ENCODE measurements at places on chromosomes 2 and 18. TPM values are rescaled to one million over a fixed set of nuclear protein-coding genes. Genes with fewer than 3 reads are reported as not detected.

Gene CKAP2L
- total RNA-seq = 1.3 TPM

Gene RFX8
- not detected for total RNA-seq

Gene CHRNG
- not detected for total RNA-seq

Gene RUFY4
- total RNA-seq = not detected

Gene ESPNL
- total RNA-seq = not detected

Gene DCDC2C
- not detected for total RNA-seq

Gene DNAJC5G
- total RNA-seq = 1.9 TPM

Gene SRD5A2
- total RNA-seq = not detected

Gene SCN7A
- 35.4 TPM for total RNA-seq

Gene SLC20A1
- 10.2 TPM for total RNA-seq

Gene NR4A2
- 1.6 TPM for total RNA-seq

Gene INHA
- total RNA-seq = 1.9 TPM

Gene TRIB2
- total RNA-seq = 33.4 TPM

Gene SEPTIN10
- 56.2 TPM for total RNA-seq
